Activated naive CD4-positive, alpha-beta T cell treated with anti-CD3 and anti-CD28 coated beads, Interleukin-2, amount 50 U/mL, for 72 hours (primary cell): ENCODE measurements at places on chromosomes 11 and 22.

DNA sequence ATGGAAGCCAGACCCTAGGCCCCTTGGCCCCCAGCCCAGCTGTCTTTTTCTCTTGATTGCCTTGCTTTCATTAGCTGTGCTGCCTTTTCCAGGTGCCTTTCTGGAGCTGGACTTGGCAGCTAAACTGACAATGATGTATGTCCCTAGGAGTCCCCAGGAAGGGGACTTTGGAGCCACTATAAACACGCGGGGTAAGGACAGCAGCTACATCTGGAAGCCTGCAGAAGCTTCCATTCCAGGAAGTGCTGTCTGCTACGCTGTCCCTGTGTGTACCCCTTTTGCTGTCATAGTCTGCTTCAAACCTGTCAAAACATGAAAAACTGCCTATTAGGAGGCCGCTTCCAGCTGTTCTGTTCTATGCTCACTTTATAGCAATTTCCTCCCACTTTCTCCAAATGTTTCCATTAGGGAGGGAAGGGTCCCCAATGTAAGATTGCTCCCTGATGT lies 153.3 kb upstream of the RAG2 start:
- no peak for DNase-seq

DNA sequence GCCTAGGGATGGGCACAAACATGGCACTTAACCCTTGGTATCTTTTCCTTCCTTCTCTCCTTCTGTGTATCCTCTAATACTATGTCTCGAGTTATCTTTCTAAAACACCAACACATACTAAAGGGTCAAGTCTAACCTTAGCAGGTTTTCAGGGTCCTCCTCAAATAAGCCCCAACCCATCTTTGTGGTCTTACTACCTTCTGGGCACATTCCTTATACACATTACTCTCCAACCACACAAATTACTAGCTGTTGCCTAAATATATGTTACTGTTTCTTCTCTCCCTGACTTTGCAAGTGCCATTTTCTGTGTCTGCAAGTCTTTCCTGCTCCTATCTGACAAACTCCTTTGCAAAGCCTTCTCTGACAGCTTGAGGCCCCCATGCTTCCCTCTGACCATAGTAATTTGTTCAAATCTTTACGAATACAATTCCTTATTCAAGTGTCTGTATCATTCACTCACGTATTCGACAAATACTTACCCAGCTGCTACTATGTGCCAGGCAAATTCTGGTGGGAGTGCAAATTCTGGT lies 15.8 kb upstream of the NUP160 start:
- no peak for DNase-seq

DNA sequence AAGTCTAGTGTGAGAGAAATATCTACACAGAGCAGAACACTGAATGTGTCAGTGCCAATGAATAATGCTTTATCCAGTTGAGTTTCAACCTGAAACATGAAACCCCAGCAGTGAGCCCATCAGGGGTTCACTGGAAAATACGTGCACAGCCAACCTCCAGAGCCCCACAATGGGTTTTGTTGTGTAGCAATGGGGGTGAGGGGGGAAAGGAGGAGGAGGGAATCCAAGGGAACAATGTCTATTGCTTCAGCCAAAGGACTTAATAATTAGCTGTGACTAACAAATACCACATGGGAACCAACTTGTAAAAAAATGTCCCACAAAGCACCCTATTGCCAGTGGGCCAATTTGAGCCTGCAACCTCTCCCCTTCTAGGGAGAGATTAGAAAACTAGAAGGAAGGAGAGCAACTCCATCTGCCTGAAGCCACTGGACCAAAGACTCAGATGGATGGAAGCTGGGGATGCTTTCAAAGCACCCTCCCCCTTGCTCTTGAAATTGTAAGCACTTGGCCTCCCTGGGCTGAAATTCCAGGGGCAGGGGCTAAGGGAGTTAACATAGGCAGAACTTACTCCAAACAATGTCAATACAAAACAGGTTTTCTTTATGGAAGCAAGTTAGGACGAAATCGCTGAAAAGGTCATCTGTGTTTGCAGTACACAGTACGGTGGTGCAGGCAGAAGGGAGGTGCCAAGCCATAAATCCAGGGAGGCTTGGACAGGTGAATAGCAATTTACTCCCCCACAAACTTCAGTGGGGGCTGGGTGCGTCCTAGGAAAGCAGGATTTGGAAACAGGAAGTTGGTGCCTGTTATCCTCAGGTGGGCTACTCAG lies 99.8 kb downstream of the ARL14EP start:
- no peak for DNase-seq

- no peak for DNase-seq
Observed at GRCh38 chr11:35617316-35617686, 959 bp upstream of the FJX1 start.

- no peak for DNase-seq
Observed at GRCh38 chr11:125952559-125952958, 6.7 kb downstream of the VSIG10L2 start.

DNA sequence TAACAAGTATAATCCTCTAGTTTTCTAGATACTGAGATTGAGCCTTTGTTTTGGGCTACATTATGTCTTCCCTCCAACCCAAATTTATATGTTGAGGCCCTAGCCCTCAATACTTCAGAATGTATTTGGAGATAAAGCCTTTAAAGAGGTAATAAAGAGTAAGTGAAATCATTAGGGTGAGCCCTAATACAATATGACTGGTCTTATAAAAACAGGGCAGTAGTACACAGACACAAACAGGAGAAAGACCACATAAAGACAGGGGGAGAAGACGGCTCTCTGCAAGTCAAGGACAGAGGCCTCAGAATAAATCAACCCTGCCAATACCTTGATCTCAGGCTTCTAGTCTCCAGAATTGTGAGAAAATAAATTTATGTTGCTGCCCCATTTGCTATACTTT lies 6.3 kb downstream of the OR10V1 start:
- DNase-seq, result no peak

DNA sequence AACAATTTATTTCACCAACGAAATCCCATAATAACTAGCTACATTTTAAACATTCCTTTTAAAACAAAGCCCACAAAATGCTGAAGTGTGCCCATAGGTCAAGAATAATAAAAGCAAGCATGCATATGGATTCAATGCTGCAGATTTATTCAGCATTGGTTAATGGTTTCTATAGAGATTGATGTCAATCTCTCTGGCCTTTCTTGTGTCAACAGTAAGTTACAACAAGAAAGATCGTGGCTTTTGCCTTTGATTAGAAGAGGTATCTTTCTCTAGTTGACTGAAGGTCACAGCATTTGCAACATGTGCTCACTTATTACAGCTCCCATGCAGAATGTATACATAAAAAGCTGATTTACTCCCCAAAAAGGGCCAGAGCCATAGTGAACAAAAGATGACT lies 1.4 kb upstream of the SOX6 start:
- DNase-seq, result no peak

DNA sequence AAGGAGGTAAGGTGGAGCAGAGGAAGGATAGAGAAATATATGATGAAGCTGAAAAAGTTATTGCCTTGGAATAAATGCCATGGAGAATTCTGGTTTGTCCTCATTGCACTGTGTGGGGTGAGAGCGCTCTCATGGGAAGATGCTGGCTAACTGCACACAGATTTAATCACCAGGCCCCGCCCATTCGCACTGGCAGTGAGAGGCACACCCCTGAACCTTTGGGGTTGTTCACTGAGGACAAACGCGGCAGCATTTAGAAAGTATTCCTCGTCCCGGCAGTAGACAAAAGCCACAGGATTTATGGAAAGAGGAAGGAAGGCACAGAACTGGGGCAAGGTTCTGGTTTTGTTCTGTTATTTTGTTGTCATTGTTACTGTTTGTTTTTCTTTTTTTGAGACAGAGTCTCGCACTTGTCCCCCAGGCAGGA lies 70.2 kb downstream of the MED15 start:
- DNase-seq, result no peak

GRCh38 chr11:72813740-72814285 lies 398 bp upstream of the ATG16L2 start:
- DNase-seq, result no peak

- no peak for DNase-seq
Observed at GRCh38 chr22:32328306-32329201, 29.1 kb upstream of the RFPL3 start.

DNA sequence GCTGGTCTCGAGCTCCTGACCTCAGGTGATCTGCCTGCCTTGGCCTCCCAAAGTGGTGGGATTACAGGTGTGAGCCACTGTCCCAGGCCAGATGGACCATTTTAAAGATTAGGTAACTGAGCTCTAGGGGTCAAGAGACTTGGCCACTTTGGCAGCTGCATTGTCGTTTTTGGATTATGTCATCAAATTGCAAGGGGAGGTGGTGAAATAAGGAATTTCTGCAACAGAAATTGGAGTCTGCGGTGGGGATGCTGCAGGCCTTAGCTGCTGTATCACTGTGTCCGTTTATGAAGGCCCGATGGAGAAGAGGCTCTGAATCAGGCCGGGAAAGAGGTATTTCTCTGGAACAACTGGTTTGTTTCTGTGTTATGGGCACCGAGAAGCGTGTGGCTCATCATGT lies 34.6 kb downstream of the PTPRJ start:
- DNase-seq, result no peak

- DNase-seq, result no peak
Observed at GRCh38 chr11:119432484-119433357, 9.7 kb upstream of the THY1 start.

DNA sequence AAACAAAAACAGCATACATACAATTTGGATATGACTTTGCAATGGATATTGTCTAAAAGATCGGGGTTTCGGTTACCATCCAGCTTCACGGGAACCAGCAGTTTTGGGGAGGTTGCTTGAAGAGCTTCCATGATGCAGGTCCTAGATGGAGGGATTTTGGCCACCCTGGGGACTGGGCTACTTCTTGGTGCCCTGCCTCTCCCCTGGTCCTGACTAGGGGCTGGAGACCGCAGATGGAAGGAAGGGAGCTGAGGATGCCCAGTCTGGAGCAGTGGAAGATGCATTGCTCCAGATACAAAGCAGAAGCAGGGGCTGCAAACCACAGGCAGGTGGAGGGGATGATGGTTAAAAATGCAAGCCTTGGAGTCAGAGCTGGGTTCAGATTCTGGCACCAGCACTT lies 13.5 kb downstream of the SOX10 start:
- no peak for DNase-seq

- DNase-seq, result no peak
Observed at GRCh38 chr11:10762913-10763421, 11.9 kb downstream of the CTR9 start.

- no peak for DNase-seq
Observed at GRCh38 chr11:441043-441417, 781 bp downstream of the ANO9 start.

- peak; percentile 34 for DNase-seq
Observed at GRCh38 chr11:118055966-118056365, 20.9 kb upstream of the TMPRSS4 start.

GRCh38 chr11:62796281-62796680 lies 4.5 kb upstream of the TMEM223 start:
- no peak for DNase-seq

DNA sequence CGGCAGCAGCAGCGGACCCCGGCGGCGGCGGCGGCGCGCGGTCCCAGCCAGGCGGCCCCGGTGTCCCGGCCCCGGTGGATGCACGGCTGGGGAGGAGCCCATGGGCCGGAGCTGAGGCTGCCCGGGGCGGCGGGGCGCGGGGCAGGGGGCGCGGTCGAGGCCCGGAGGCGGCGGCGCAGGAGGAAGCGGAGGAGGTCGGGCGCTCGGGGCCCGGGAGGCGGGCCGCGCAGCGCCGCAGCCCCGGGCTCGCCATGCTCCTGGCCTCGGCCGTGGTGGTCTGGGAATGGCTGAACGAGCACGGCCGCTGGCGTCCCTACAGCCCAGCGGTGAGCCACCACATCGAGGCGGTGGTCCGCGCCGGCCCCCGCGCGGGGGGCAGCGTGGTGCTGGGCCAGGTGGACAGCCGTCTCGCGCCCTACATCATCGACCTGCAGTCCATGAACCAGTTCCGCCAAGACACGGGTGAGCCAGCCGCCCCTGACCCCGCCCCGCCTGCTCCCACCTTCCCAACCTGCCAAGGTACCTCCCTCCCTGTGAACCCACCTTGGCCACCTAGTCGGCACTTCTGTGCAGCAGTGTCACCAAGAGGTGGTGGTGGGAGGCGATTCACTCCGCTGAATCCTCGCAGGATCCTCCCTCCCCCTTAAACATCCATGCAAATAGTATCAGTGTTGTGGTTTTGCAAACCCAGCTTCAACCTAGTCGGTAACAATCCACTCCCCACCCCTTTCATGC lies 580 bp downstream of the DTX4 start:
- no peak for DNase-seq

DNA sequence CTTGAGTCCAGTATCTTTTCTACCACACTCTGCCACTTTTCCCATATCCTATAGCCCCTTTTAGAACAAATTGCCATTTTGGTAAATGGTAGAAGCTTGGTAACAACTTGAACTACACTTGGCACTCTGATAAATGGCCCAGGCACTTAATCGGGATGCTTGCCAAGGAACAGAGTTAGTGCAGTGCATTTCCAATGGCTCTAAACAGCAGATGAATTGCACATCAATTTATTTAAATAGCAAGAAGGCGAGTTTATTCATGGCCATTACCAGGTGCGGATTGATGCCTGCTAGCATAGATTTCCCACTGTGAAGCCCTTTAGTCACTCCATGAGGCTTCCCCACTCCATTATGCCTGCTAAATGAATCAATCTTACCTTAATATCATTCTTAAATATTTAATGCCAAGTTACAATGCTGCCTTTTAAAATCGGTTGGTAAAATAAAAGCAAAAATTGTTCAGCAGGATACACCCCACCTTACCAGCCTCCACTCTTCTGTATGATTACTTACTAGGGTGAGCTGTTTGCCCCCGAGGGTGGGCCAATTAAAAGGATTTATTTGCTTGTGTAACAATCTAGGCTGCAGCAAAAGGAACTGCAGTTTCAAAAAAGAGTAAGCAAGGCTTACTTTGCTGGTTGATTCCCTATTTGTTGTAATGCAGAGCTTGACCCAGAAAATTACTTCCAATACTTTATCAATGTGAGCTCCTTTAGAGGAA lies 136.0 kb upstream of the ARHGAP42 start:
- DNase-seq, result no peak

- no peak for DNase-seq
Observed at GRCh38 chr22:30232716-30233218, 13.8 kb downstream of the LIF start.

- DNase-seq, result peak; percentile 67
Observed at GRCh38 chr22:19874307-19875060, 19.8 kb upstream of the GNB1L start.

DNA sequence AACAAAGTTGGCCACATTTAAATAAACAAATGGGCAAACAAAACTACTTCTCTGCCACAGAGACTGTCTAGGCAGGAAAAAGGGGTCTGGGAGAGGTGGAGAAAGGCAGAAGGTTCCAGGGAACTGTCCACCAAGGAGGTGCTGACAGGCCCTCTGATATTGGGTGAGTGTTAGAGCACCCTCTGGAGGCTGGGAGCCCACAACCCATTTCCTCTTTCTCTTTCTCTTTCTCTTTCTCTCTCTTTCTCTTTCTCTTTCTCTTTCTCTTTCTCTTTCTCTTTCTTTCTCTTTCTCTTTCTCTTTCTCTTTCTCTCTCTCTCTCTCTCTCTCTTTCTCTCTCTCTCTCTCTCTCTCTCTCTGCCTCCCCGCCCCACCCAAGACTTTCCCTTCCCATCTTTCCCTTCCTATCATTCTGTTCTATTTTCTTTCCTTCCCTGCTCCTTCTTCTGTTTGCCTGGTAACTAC lies 912.8 kb downstream of the DLG2 start:
- DNase-seq, result peak; percentile 35
